Aorta (tissue), 5 donors: ENCODE measurements at places on chromosomes 11 and 22.

DNA sequence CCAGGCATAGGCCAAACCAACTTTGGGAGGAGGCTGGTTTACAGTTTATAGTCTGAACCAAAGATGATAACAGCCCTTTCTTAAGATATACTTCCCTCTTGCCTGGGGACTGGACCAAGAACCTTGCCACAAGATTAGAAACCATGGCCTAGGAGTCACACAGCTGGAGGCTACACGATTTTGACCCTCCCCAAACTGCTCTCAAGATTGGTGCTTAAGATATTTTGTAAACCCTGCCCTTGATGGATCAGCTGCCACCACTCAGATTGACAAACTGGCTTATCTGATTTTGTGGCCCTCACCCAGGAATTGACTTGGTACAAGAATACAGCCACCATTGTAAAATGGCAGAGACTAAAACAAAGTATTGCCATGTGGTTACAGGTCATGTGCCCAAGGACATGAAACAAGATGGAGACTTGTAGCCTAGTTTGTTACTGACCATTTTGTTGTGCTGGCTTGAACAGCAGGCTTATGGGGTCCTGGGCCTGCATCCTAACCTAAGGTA is 17.4 kb upstream of the EI24 start:
- H3K4me1 ChIP-seq = no peaks in the 10 kb centered on the region
- no peaks in the 10 kb centered on the region for H3K27me3 ChIP-seq
- DNase-seq = no peak
- no peaks in the 10 kb centered on the region for H3K36me3 ChIP-seq

GRCh38 chr11:70883973-70884623 is 368.3 kb downstream of the SHANK2 start:
- H3K4me1 ChIP-seq = no peaks in the 10 kb centered on the region
- peak; percentile 67 for DNase-seq
- H3K36me3 ChIP-seq = no peaks in the 10 kb centered on the region
- H3K27me3 ChIP-seq = no peaks in the 10 kb centered on the region

- DNase-seq = no peak
- H3K27me3 ChIP-seq = no peaks in the 10 kb centered on the region
- H3K27ac ChIP-seq = no peak overlapping the region
These were observed 68.3 kb upstream of the CADM1 start for GRCh38 chr11:115572551-115572950.

DNA sequence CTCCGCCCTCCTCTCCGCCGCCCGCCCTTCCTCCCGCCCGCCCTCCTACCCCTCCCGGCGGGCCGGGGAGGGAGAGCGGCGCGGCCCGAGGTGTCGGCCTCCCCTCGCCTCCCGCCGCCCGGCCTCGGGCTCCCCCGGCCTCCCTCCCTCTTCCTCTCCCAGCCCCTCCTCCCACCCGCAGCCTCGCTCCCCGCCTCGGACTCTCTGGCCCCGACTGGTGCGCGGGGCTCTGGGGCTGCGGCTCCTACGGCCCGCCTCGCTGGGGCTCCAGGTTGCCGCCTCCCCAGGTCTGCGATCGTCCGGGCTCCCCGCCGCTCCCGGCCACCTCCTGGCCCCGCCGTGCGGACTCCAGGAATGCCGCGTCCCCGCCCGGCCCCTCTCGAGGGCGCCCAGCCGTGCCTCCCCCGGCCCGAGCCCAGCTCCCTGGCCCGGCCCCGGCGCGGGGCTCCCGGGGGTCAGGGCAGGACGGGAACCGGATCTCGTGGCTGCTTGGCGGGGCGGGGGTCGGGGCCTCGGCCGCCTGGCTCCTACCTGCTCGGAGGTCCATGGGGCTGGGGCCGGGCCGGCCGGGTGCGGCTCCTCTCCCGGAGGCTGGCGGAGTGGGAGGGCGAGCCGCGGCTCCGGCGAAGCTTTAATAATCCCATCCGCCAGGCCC is at the start of gene CLCF1:
TSS of gene CLCF1 (minus strand) at position 606 of the 655 bp plus-strand sequence. CDS start at position 547, 59 bp downstream.
- no peaks in the 10 kb centered on the region for H3K4me1 ChIP-seq
- peak within 1 kb of the TSS; percentile 71 for H3K4me3 ChIP-seq
- DNase-seq = peak; percentile 84
- H3K27ac ChIP-seq = peak within 1 kb of the TSS; percentile 15
- no peaks in the 10 kb centered on the region for H3K36me3 ChIP-seq

GRCh38 chr11:93986716-93987115 is 34.4 kb upstream of the HEPHL1 start:
- H3K4me1 ChIP-seq = no peaks in the 10 kb centered on the region
- no peaks in the 10 kb centered on the region for H3K27me3 ChIP-seq
- no peak for DNase-seq
- no peak overlapping the region for H3K4me3 ChIP-seq
- no peaks in the 10 kb centered on the region for H3K36me3 ChIP-seq

DNA sequence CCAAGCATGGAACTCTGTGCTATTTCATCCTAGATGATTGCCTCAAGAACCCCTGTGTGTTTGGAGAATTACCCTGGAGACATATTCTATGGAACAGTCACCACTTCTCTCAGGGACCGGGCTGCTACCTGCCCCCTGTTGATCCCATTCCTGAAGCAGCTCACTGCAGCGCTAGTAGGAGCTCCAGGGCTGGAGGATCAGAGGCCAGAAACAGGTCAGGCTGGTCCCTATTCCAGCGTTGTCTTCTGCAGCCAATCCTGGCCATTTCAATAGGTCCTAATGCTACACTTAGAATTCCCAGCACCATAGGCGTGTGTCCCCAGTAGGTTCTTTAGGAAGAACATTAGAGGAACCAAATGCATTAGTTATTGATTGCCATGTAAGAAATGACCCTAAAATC is 48.9 kb downstream of the BTG4 start:
- no peaks in the 10 kb centered on the region for H3K27me3 ChIP-seq
- H3K27ac ChIP-seq = no peak overlapping the region
- H3K4me1 ChIP-seq = no peaks in the 10 kb centered on the region
- no peak for DNase-seq
- H3K36me3 ChIP-seq = no peaks in the 10 kb centered on the region

GRCh38 chr22:45010532-45010900 is 711 bp upstream of the PHF21B start:
- no peaks in the 10 kb centered on the region for H3K27me3 ChIP-seq
- no peaks in the 10 kb centered on the region for H3K36me3 ChIP-seq
- H3K4me1 ChIP-seq = no peaks in the 10 kb centered on the region
- no peak overlapping the region for H3K27ac ChIP-seq
- no peak for DNase-seq
- H3K4me3 ChIP-seq = no peak overlapping the region

DNA sequence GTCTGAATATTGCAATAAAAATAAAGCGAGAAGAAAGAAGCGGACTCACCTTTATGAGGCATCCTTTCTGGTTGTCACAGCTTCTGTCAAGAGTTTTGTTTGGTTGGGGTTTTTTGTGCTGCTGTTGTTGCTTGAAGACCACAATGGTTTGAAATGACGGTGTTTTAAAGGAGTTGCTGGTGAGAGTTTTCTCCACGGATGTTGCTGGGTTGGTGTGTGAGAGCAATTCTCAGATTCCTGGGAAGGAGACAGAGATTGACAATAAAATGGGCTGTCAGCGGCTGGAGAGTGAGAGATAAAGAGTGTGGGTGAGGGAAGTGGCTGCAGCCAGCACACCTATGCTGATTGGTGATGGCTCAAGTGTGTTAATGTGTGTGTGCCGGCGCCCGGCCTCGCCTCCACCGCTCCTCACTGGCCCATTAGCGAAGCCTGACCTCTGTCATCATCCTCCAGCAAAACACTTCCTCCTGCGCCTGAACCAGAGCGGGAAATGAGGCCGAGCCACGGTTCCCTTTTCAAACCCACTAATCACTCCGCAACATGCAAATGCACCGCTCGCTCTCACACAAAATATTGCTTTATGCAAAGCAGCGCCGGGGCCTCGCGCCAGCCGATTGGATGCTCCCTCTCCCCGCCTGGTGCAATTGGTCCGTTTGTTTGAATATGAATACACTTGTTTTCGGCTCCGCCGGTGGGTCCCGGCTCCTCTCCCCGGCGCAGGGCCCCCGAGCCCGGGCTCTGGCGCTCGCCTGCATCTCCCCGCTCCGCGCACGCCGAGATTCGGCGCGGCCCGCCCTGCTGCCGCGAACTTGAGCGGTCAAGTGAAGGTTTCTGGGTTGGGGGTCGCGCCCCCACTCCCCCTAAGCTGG is at the start of gene PAX6:
TSS of gene PAX6 (minus strand) at position 544 of the 869 bp plus-strand sequence. CDS start 4,911 bp downstream, outside the sequence.
- no peaks in the 10 kb centered on the region for H3K36me3 ChIP-seq
- peaks cover 2% of the 10 kb centered on the region for H3K27me3 ChIP-seq
- H3K27ac ChIP-seq = no peak within 1 kb of the TSS
- peak within 1 kb of the TSS; percentile 32 for H3K4me3 ChIP-seq

DNA sequence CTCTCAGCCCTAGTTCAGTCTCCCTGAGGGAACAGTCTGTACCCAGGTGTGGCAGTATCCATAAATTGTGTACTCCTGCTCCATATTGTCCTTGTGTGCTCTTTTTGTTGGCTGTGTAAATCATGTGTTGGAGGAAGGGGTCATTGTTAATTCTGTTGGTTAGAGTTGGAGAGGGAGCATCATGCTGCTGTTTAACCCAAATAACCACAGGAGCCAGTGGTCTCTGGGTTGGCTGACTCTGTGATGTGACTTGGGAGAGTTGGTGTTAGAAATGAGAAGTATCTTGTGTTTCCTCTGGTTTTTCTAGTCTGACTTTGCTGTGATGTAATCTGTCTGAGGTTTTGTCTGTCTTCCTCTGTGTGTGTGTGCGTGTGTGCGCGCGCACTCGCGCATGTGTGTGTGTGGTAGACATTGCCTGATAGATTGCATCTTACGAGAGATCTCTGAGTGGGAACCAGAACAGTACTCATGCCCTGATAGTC is 30.5 kb downstream of the CTNND1 start:
- H3K27me3 ChIP-seq = no peaks in the 10 kb centered on the region
- peaks cover 8% of the 10 kb centered on the region for H3K4me1 ChIP-seq
- peak; percentile 87 for DNase-seq
- H3K27ac ChIP-seq = no peak overlapping the region
